ENCODE measurements at places on chromosomes 13 and 19. TPM values are rescaled to one million over a fixed set of nuclear protein-coding genes. Genes with fewer than 3 reads are reported as not detected.

- no peaks in the 10 kb centered on the region for H3K36me3 ChIP-seq
- H3K4me3 ChIP-seq, result no peak overlapping the region
- no peak for DNase-seq
- H3K4me1 ChIP-seq, result no peaks in the 10 kb centered on the region
Measured at GRCh38 chr19:30155381-30156200, 213.6 kb downstream of the URI1 start.

DNA sequence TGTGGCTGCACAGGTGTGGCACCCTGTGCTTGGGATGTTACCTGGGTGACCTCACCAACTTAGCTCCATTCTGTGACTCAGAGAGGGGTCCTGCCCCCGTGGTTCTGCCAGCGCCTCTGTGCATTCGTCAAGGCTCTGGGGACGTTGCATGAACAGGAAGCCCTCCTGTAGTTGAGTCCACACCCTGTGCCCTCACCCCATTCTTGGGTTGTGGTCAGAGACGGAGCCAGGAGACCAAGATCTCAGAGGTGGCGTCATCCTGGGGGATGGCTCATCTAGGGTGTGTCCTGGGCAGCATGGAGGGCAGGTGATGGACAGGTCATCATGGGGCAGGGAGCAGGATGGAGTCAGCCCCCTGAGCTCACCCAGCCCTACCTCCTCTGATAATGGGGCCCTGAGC lies 2.5 kb downstream of the COX6B2 start:
- H3K27ac ChIP-seq, result no peak overlapping the region
- H3K4me1 ChIP-seq, result no peaks in the 10 kb centered on the region
- H3K4me3 ChIP-seq, result no peak overlapping the region
- H3K27me3 ChIP-seq, result peaks cover 40% of the 10 kb centered on the region
- no peak for DNase-seq

GRCh38 chr19:30406220-30407067 lies 34.3 kb downstream of the ZNF536 start:
- no peaks in the 10 kb centered on the region for H3K36me3 ChIP-seq
- no peak overlapping the region for H3K27ac ChIP-seq
- DNase-seq, result peak; percentile 50

ZNF99 gene
- not detected for total RNA-seq

TIMM29 gene
- total RNA-seq, result 57.5 TPM
